NCI-H1436 treated with DMSO at 0.1 percent for 48 hours (cell line): ENCODE measurements at places on chromosomes 12 and 14.

GRCh38 chr12:59085690-59086089 is 165.4 kb upstream of the LRIG3 start:
- DNase-seq: no peak

DNA sequence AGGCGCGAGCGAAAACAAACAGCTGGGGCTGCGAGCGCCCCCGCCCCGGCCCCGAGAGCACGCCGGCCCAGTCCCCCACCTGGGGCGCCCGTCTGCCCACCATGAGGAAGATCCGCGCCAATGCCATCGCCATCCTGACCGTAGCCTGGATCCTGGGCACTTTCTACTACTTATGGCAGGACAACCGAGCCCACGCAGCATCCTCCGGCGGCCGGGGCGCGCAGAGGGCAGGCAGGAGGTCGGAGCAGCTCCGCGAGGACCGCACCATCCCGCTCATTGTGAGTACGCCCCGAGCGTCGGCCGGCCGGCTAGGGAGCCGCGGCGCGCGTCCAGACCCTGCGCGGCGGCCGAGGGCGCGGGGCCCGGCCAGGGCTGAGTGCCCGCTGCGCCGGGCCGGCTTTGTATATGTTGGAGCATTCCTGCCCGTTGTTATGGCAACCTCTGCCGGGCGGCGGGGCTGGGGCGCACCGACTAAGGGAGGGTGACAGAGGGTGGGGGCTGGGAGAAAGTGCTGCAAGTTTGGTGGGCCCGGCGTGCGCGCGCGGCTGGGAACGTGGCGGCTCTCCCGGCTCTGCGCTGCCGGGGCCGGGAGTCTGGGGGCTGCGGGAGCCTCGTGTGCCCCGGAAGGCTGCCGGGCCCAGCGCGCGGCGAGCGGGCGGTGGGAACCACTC is 367 bp downstream of the GALNT16 start:
- no peak for DNase-seq

DNA sequence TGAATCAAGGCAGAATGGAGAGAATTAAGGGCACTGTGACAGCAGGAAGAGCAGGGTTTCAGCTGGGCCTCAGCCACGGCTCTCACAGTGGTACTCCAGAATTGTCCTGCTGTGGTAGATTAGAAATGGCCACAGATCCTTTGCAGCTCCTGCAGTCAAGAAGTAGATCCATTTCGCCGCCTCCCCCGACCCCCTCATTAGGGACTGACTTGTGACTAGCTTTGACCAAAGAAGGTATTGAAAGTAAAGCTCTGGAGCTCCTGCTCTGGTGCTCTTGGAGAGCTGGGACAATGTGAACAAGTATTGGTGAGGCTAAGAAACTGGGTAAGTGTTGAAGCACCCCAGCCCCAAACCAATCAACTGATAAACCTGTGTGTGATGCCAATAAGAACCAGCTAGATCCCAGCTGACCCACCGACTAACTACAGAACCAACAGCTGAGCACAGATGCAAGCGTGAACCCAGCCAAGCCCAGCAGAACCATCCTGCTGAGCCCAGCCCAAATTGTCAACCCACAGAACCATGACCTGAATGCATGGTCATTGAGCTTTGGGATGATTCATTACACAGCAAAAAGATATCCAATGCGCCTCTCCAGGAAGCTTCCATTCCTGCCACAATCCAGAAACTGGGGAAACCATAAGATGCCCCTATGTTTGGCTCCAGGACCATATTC is 50.7 kb downstream of the JAG2 start:
- DNase-seq: no peak

- no peak for DNase-seq
These were observed 95.2 kb upstream of the TBX3 start for GRCh38 chr12:114779186-114779585.

- DNase-seq: no peak
These were observed 30.6 kb upstream of the PRIMA1 start for GRCh38 chr14:93818857-93819256.

- DNase-seq: no peak
These were observed 119.8 kb upstream of the SCAF11 start for GRCh38 chr12:46110223-46110611.

- no peak for DNase-seq
These were observed 43.5 kb downstream of the DPF3 start for GRCh38 chr14:72850360-72850759.

- no peak for DNase-seq
These were observed 65.1 kb downstream of the PPP1R36 start for GRCh38 chr14:64614805-64615391.

- DNase-seq: peak; percentile 28
These were observed 1.5 kb upstream of the EFS start for GRCh38 chr14:23366426-23366921.

- no peak for DNase-seq
These were observed 164.6 kb downstream of the MSRB3 start for GRCh38 chr12:65443038-65443437.

GRCh38 chr12:14956024-14956891 is 5.1 kb downstream of the ARHGDIB start:
- DNase-seq: no peak

DNA sequence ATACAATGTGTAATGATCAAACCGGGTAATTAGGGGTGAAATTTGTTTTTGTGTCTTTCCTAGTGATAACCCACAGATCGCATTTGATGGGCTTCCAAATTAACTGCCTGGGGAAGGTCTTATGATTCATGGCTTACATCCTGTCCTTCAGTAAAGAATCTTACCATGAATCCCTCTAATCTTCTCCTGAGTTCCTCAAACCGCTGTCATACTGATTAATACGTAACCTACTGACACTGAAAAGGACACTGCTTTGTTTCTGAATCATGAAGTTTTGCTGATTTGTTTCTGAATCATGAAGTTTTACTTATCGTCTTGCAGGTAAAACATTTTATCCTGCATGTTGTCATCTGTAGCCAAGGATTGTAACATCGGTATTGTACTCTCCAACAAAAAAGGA is 52.0 kb upstream of the CRY1 start:
- DNase-seq: no peak

DNA sequence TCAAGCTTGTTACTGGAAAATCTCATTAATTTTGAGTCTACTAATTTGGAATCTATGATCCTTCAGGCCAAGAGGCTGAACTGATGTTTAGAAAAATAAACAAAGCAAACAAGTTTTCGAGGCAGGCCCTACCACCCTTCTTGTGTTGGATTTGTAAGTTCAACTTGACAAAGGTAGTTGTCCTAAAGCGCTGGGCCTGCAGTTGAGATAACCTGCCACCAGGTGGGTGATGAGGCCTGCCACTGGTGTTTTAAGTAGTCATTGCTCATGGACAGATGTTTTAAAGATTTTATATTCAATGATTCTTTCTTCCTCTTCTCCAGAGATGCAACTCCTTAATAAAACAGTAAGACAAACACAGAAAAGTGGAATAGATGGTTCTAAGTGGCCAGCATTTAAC is 19.4 kb downstream of the ACVRL1 start:
- no peak for DNase-seq

GRCh38 chr14:49017447-49017846 is 568.7 kb downstream of the RPS29 start:
- DNase-seq: no peak

- DNase-seq: no peak
These were observed 9.7 kb upstream of the CMKLR1 start for GRCh38 chr12:108348842-108349241.

- DNase-seq: no peak
These were observed 5.8 kb downstream of the SLC22A17 start for GRCh38 chr14:23346693-23347405.

DNA sequence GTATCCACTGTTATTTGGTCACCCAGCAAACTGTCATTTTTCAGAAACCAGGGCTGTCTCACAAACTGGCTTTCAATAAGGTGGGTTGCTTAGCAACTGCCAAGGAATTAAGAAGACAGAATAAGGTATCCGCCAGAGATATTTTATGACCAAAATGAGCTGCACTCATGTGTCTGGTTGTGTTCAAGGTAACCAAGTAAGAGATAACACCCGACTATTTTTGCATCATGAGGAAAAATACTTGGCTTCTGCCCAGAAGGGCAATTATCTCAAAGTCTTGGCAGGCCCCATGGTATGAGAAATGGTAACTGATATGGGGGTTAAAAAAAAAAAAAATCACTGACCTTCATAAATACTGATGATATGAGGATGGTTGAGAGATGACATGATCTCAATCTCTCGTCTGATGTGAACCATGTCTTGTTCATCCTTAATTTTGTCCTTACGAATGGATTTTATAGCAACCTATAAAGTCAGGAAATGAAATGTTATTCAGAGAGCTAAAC is 32.6 kb downstream of the NUAK1 start:
- no peak for DNase-seq

- DNase-seq: no peak
These were observed 114.1 kb downstream of the GXYLT1 start for GRCh38 chr12:42030588-42030987.

GRCh38 chr12:28824193-28824846 is 324.8 kb upstream of the FAR2 start:
- no peak for DNase-seq

DNA sequence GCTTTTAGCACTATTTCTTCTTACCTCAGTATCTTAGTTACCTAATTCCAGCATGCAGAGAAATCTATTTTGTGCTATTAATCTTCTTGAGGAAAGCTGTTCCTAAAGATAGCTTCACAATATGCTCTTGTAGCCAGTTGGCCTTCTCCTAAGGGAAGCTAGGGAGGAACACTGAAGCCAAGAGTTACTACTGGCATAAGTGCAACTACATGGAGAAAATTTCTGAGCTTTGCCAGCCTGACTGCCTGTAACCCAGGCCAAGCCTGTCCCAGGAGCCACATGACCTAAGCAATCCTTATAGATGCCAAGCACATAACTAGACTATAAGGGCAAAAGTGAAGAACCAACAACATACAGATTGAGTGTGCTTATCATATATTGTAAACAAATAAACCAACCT is 890.2 kb downstream of the FLRT2 start:
- DNase-seq: no peak

DNA sequence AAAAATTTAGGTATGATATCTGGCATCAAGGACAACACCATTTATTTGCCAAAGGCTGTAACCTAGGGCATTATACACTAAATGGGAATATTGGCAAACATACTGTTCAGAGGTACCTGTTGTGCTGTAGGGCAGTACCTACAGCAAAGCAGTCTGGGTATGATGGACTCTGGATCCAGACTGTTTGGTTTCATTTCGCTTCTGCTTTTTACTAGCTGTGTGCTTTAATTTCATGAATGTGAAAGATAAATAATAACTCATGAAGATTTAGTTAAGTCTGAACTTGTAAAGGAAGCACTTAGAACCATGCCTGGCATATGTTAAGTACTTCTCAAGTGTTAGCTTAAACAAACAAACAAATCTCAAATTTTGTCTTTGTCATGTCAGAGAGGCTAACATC is 17.7 kb upstream of the SLC38A2 start:
- no peak for DNase-seq

DNA sequence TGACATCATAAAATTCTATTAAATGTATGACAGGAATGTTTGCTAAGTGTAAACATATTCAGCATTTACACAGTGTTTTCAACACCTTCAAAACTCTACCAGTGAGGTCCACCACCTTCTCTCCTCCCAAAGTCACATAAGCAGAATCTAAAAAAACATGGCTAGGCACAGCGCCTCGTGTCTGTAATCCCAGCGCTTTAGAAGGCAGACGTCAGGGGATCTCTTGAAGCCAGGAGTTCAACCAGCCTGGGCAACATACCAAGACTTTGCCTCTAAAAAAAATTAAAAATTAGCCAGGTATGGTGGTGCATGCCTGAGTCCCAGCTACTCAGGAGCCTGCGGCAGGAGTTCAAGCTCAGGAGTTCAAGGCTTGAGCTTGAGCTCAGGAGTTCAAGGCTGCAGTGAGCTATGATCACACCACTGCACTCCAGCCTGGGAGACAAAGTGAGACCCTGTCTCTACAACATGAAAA is 30.0 kb downstream of the NUMB start:
- DNase-seq: no peak

DNA sequence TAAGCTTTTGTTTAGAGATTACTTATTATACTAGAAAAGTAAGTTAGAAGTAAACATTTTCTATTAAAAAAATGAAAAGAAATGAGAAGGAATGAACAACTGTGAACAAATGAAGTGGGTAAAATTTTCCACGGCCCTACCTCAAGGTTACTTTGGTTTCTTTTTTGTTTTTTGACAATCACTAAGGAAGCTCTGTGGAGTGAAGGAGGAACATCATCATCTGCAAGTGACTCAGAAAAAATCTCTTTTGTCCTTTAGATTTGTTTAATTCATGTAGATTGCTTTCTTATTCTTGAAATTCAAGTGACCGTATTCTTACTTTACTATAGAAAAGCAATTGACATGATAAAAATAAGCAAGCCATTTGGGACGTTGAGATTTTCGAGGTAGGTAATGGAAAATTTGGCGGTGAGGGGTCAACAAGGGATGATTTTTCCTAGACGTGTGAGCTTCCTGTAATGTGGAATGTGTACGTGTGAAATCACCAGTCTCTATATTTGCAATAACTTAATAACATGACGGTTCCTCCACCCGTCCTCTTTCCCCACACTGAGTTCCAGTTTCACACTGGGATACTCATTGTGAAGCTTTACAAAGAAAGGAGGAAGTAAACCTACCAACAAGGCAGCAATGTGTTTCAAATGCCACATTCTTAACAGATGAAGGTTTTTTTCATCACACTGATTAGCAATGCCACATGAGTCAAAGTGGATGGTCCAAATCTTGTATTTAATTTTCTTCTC is 62.3 kb upstream of the EGLN3 start:
- DNase-seq: no peak

DNA sequence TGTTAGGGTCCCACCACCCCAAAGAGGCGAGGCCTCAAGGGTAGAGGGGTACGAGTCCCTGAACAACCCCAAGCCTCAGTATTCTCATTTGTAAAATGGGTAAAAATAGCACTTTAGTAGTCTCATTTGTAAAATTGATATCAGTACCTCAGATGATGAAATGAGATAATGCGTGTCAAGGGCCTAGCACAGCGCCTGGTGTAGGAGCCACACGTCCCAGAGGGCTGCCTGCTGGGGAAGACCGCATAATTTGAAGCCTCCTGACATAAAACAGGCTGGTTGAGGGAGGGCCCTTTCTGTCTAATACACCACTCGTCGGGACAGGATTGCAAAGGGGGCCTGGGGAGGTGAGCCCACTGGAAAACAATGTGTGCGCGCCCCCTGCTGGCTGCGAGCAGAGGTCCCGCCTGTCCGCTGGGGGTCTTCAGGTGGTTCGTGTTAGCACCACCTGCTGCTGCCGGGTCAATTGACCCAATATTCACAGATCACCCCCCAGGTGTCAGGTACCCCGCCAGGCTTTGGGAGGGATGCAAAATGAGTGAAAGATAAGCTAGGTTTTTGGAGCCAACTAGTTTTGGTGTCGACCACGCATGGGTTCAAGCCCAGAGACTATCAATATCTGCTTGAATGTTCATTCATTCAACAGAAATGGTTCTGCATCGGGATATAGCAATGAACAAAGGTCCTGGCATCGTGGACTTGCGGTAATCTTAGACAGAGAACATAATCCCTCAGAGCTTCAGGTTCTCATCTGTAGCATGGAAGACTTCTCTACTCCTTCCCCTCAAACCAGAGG is 24.7 kb upstream of the IRF2BPL start:
- DNase-seq: peak; percentile 91
